ENCODE measurements at places on chromosomes 5 and 9.
A peak's percentile ranks its signal among the peaks of the same experiment; 100 is the strongest.

- DNase-seq, result no peak
Observed at GRCh38 chr5:133272345-133272744, 220.5 kb downstream of the HSPA4 start.

DNA sequence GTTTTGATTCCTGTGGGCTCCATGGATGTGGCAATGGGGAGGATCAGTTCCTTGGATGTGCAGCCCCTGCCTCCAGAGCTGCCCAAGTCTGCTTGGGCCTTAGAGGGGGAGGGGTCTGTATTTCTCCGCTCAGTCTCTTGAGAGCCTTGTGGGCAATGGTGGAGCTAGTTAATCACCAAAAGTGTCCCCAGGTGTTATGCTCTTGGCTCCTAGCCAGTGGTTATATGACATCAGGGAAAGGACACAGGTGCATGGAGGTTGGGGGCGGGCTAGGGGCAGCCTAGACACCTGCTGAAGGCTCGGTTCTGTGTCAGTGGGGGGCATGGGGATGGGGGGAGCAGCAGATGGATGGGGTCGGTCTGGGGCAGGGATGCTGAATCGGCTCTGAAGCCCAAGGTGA lies 12.4 kb upstream of the ARAP3 start:
- no peak for DNase-seq

DNA sequence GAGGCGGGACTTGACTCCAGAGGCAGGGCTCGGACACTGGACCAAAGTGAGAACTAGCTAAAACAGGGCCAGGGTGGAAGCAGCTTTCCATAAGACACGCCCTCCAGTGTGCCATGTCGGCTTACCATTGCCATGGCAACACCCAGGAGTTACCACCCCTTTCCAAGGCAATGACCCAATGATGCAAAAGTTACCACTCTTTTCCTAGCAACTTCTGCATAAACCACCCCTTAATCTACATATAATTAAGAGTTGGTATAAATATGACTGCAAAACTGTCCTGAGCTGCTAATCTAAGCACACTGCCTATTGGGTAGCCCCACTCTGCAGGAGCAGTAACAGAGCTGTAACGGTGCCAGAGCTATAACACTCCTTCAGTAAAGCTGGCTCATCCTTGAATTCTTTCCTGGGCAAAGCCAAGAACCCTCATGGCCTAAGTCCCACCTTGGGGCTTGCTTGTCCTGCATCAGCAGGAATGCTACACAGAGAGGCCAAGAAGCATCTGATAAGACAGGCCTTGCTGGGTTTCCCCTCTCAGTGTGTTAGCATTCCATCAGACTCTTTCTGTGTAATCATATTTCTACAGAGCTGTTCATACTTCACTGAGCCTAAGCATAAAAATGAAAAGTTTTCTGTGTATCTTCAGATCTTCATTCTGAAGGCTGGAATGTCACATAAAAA lies 262.7 kb upstream of the KLF9 start:
- no peak for DNase-seq

GRCh38 chr5:122924203-122924602 lies 78.8 kb downstream of the SNX24 start:
- DNase-seq, result no peak

GRCh38 chr5:98069876-98070512 lies 703.5 kb upstream of the RGMB start:
- DNase-seq, result no peak

- DNase-seq, result no peak
Observed at GRCh38 chr5:149118463-149118862, 22.8 kb upstream of the ABLIM3 start.

DNA sequence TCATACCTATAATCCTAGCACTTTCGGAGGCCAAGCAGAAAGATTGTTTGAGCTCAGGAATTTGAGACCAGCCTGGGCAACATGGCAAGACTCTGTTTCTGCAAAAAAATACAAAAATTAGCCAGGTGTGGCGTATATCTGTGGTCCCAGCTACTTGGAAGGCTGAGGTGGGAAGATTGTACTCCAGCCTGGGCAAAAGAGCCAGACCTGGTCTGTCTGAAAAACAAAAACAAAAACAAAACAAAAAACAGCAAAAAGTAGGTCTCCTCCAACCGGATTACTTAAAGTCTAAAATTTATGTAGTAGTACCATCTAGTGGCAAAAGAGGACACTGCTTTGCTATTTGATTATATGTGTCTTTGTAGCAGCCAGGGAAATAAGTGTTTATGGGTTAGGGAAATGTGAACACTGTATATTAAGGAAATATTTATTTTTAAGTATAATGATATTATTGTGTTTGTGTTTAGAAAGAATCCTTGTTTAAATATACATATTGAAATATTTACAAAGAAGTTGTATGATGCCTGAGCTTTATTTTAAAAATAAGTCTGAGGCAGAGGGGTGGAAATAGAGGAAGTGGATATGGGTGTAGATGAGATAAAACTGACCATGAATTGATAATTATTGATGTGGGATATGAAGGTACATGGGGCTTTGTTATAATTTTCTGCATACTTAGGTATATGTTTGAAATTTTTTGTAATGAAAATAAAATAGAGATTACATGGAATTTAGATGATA lies 20.0 kb downstream of the APC start:
- DNase-seq, result peak; percentile 11

DNA sequence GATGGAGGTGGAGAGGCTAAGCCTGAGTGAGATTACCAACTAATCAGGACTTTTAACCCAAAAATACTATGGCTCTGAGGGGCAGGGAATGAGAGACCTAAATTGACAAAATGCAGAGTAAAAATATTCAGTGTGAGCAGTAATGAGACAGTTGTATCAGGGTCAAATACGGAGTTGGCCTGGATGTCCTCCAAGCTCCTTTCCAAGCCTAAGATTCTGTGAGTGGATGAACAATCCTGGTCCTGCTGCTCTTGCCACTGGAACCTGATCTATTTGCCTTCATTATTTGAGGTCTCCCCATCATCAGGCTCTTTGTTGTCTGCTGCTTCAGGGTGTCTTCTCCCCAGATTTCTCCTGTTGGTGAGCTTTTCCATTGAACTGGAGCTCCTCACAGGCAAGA lies 1.1 kb downstream of the PDCD1LG2 start:
- DNase-seq, result no peak

DNA sequence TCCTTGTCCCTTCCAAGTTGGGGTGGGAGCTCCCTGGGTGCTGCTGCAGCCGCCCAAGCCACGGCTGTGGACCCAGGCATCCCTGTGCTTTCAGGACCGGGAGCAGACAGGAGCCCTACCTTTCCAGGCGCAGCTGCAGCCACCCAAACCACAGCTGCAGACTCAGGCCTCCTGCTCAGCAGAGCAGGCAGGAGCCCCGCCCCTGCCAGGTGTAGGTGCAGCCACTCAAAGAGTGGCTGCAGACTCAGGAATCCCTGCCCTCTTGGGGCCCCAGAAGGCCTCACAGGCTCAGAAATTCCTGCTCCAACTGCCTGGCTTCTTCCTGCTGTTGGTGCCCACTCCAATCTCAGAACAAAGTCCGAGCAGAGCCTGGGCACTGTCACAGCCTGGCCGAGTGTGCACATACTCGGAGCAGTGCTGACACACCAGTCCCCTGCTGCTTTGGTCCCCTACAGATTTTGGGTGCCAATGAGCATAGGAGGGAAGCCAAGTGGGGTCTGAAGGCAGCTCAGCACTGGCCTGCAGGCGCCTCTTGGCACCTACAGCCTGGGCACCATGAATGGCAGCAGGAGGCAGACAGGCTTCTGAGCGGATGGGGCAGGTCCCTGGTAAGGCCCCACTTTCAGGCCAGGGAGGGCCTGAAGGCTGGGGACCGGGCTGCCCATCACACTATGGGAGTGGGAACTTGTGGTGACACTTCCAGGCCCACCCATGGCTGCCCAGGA lies 6.0 kb upstream of the TESK1 start:
- no peak for DNase-seq

DNA sequence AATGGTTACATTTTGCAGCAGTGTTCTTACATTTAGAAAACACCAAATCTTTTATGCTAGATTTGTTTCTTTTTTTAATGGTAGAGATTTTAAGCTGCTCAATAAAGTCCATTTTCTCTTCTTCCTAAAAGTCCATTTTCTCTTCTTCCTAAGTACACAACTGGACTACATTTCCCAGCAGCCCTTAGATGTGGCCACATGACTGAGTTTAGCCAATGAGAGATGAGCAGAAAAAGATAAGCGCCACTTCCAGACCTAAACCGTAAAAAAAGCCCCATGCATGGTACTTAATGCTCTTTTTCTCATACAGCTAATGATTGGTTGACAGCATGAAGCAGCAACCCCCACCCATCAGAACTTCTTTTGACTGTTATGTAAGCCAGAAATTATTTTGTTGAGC lies 206.7 kb downstream of the FAM114A2 start:
- no peak for DNase-seq

GRCh38 chr5:172733131-172733973 lies 37.6 kb downstream of the DUSP1 start:
- no peak for DNase-seq

- no peak for DNase-seq
Observed at GRCh38 chr5:18967637-18968036, 1020.4 kb downstream of the CDH18 start.

GRCh38 chr5:143404416-143405062 lies 1.1 kb upstream of the NR3C1 start:
- peak; percentile 66 for DNase-seq

DNA sequence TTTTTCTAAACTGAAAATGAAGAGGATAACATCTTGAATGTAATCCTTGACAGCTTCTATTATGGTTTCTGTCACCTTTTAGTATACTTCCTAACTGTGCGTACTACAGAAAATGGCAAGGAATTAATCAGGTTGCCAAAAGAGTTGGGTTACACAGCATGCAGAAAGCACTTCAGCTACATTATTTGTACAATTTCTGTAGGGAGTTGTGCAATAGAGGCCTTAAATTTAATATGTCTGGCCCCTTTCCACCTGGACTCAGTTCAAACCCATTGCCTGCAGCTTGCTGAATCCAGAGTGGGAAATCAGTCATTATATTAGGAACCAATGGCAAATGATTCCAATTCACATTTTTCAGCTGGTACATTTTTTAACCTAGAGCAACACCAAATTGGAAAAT lies 549.7 kb downstream of the CSNK1G3 start:
- no peak for DNase-seq

DNA sequence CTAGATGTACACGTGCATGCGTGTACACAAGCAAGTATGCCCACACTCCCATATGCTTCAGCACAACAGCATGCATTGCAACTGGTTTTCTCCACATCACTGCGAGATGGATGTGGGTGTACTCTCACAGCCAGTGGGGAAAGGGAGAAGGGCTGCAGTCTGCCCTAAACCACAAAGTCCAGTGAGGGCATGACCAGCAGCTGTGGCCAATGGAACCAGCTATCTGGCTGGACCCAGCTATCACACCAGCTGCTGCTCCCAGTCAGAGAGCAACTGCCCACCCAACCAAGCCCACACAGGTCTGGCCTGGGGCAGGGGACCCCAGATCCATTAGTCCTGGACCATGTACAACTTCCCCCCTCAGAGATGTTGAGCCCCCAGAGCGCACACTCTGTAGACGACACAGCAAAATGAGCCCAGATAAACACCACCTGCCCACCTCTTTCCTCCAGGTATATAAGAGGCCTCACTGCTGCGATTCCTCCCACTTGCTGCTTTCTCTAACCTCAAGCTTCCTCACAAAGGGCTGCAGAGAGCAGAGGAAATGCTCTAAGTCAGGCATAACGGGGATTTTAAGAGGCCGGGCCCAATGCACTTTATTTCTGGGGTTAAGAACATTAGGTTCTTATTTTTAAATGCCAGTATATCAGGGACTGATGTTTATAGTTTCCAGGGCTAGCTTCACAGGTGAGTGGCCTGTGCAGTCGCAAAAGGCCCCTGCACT lies 39.0 kb downstream of the SHB start:
- no peak for DNase-seq

GRCh38 chr9:114937516-114937915 lies 7.1 kb upstream of the TNFSF8 start:
- no peak for DNase-seq

- no peak for DNase-seq
Observed at GRCh38 chr9:105257809-105258208, 13.4 kb downstream of the SLC44A1 start.

GRCh38 chr5:34045996-34046395 lies 3.0 kb upstream of the C1QTNF3 start:
- no peak for DNase-seq

DNA sequence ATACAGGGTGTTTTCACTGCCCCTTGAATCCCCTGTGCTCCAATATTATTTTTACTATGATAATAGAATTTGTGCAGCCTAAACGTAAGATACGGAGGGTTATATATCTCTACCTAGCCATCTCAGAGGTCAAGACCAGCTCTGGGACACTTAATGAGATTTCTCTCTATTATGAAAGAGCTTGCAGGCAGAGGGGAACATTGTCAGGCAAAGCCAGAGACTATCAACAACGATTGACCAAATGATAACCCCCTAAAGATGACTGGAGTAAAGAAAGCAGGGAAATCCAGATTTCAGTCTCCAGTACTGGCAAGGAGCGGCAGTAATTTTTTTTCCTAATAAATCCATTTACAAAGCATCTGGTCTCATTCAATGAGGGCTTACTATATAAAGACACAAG lies 59.8 kb upstream of the LPAR1 start:
- DNase-seq, result no peak

GRCh38 chr9:134783699-134784039 lies 96.9 kb upstream of the FCN2 start:
- no peak for DNase-seq

GRCh38 chr9:103485138-103485537 lies 490.0 kb downstream of the CYLC2 start:
- DNase-seq, result no peak

DNA sequence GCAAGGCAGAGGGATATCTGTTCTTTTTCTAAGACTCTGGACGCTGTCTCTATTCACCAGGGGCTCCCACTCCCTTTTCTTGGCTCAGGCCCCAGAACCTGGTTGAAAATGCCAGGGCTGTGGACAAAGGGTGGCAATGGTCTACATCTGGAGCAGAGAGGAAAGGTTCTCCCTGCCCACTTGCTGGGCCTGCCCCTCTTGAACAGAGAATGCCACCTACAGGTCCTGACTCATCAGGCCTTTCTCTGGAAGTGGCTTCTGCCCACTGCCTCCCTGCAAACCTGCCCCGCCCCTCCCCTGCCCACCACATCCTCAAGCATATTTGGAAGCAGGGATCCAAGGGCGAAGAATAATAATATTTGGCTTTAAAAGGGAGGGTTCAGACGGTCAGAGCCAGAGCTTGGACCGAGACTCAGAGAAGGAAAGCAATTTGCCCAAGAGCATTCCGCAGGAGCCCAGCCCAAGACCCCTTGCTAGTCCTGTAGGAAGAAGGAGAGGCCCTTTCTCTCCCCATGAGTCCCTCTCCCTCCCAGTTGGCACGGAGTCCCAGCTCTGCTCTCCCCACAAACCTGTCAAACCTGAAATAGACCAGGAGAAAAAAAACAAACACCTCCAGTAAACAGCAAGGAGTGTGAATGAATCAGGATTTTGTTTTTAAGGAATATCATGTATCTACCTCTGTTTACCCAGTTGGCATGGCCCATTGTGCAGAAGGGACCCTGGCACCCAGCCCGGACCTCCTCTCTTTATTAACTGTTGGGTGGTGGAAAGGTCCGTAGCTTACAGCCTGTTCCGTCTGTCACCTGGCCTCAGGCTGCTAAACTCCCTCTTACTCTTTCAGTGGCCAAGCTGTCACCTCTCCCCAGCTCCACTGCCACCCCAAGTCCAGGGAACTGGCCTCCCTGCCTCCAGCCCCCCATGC lies 37.7 kb upstream of the STXBP1 start:
- no peak for DNase-seq

Measured in HL-60 (cell line).